ENCODE measurements at places on chromosomes 1 and 21.

DNA sequence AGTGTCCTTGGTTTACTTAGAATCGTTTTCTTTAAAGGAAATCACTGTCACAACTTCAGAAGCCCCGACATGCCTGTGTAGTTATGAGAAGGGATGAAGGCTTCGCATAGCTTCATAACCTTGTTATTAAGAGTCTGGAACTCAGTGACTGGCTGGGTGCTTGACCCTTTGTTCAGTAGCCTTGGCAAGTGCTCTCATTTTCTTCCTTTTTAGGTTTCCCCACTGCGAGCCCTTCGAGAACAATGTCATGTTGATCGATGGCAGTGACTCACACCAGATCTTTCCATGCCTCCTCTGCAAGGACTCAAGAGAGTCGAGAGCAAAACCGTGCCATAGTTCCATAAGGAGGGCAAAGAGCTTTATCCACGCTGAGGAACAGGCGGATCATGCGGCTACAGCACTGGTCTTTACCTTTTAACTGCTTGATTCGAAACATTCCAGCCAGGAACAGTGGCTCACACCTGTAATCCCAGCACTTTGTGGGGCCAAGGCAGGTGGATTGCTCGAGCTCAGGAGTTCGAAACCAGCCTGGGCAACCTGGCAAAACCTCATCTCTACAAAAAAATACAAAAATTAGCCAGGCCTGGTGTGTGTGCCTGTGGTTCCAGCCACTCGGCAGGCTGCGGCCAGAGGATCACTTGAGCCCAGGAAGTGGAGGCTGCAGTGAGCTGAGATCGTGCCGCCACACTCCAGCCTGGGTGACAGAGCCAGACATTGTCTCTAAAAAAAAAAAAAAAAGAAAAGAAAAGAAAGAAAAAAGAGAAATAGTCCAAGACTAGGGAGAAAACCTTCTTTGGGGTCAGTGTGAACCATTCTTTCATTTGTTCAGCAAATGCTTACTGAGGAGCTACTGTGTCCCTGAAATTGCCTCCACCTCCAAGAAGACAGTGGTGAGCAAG, 95.4 kb upstream of the ERRFI1 start:
- peak; percentile 31 for DNase-seq

- no peak for DNase-seq
Observed at GRCh38 chr1:94068999-94069918, 51.7 kb downstream of the ABCA4 start.

GRCh38 chr1:217029281-217030157, 306.3 kb upstream of the ESRRG start:
- peak; percentile 75 for DNase-seq

GRCh38 chr1:25503551-25504426, 39.6 kb upstream of the LDLRAP1 start:
- DNase-seq: peak; percentile 32

GRCh38 chr1:26537951-26538352, 8.4 kb downstream of the RPS6KA1 start:
- DNase-seq: peak; percentile 54

GRCh38 chr1:190475421-190476141, 2.1 kb downstream of the BRINP3 start:
- no peak for DNase-seq

DNA sequence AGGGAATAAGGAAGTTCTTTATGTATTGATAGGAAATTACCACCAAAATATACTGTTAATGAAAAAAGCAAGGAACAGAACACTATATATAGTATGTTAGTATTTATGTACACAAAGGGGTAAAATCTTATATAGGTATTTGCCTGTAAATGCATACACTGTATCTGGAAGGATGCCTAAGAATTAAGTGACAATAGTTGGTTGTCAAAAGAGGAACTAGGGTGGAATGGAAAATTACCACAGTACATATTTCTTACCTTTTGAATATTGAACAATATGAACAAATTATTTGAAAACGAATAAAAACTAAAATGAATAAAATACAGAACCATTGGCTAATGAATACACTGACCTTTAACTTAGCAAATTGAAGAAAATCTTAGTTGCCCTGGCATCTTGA, 13.6 kb downstream of the ARPC5 start:
- DNase-seq: no peak

DNA sequence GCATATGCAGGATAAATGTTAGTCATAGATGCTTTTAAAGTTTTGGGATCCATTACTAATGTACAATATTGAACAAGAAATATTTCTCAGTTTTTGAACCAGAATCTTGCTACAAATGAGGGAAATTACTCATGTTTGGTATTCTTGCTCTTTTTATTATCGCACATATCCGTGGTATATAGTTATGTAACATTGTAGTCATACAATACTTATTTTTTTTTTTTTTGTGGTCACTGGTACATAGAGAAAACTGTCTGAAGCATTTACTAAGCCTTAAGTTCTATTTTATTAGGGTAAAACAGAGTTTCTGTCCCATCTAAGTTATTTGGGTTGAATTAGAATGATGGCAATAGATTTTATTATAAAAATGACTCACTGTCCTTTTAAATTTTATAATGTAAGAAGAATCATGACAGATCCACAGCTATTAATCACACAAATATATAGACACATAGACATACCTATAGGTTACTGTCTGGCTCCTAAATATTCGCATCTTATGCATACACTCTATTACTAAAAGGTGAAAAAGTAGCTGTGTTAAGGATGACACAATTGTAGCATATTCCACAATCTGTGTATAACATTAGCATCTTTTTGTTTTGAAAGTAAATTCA, 18.0 kb upstream of the PRKAA2 start:
- DNase-seq: no peak
